ENCODE measurements at places on chromosomes 13 and 19.

- peak; percentile 92 for DNase-seq
Measured at GRCh38 chr19:31054430-31054829, 294.8 kb downstream of the TSHZ3 start.

- DNase-seq = peak; percentile 54
Measured at GRCh38 chr19:13881692-13882418, 4.9 kb downstream of the NANOS3 start.

DNA sequence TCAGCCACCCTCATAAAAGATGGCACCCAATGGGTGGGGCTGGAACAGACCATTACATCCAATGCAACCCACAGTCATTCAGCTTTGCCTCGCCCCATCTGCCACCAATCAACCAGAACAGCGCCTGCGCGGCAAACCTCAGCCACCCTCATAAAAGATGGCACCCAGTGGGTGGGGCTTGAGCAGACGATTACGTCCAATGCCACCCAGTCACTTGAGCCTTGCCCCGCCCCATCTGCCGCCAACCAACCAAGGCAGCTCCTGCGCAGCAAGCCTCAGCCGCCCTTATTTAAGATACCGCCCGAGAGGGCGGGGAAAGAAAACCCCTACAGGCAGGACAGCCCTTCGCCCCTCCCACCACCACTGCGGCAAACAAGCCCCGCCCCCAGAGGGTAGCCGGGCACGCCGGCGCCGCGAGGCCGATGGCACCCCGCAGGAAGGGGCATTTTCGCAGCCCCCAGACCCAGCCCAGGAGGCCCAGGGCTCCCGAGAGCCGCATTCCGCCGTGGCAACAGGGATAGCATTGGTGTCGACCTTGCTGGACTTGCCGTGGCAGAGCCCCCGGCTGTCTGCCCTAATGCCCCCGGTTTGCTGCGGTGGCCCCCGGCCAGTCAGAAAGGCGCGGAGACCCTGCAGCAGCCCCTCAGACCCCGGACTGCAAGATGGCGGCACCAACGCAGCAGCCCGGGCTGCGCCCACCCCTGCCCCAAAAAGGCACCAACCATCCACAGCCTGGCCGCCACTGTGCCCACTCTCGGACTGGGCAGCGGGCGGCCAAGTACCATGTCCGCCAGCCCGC is 675 bp downstream of the PEG3 start:
- DNase-seq = peak; percentile 99

- no peak for DNase-seq
Measured at GRCh38 chr19:35074426-35075201, 33.1 kb downstream of the HPN start.

DNA sequence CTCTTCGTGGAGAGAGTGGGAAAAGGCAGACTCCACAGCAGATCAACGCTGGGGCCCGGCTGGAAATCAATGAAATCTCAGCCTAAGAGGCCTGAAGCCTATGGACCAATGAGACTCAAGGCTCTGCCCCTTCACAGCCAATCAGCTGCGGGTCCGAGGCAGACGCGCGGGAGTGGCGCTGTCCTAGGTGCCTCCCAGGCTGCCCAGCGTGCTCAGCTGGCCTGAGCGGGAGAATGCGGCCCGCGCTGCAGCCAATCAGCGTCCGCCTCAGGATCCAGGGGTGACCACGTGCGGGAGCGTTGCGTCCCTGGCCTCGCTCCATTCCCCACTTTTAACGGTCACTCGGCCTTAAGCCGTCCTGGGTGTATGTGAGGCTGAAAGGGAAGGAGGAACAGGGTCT is at the start of gene ZBTB32:
TSS of gene ZBTB32 (plus strand) at position 341 of the 400 bp plus-strand sequence. CDS start 10,069 bp downstream, outside the sequence.
- DNase-seq = peak; percentile 81

DNA sequence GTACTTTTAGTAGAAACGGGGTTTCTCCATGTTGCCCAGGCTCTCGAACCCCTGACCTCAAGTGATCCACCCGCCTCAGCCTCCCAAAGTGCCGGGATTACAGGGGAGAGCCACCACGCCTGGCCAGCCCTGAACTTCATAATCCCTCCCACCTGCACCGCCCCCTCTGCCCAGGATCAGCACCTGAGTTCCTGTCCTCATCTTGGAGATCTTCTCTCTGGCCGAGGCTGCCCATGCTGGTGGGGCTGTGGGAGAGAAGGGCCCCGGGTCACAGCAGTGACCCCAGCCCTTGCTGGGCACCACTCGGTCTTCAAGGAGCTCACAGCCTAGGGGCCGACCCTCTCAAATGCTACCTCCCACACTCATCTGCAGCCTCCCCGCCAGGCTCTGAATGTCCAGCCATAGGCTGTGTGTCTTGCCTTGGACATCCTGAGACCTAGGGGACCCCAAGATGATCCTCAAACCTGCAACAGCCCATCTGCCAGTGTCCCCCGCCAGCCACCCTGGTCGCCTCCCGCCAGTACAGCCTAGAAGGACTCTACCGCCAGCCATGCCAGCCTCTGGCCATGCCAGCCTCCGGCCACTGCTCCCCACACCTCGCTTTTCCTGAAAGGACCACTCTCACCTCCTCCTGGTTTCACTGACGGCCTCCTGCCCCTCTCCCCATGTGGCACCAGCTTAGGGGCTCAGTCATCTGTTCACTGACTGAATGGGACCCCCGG is 1.5 kb downstream of the ATP8B3 start:
- DNase-seq = no peak

GRCh38 chr19:31144075-31144870 is 205.0 kb downstream of the TSHZ3 start:
- DNase-seq = peak; percentile 11

- no peak for DNase-seq
Measured at GRCh38 chr19:54325631-54326030, 12.7 kb upstream of the LILRA5 start.

GRCh38 chr13:85657942-85658341 is 141.3 kb downstream of the SLITRK6 start:
- DNase-seq = no peak

DNA sequence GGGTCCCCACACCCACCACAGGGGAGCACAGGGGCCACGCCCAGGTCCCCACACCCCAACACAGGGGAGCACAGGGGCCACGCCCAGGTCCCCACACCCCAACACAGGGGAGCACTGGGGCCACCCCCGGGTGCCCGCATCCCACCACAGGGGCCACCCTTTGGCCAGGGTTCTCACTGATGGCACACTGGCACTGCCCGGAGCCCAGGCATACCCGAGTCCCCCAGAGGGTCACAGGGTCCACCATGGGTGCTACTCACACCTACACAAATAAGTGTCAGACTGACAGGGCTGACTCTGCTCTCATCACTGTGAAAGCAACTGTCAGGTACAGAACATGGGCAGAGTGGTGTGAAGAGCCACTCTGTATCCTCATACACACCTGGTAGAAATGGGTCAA is 98.8 kb downstream of the TUBGCP3 start:
- no peak for DNase-seq

GRCh38 chr19:36686365-36687213 is 823 bp upstream of the ZNF567 start:
- DNase-seq = peak; percentile 10

GRCh38 chr13:63516124-63516523 is 2100.5 kb upstream of the PCDH20 start:
- DNase-seq = no peak

Data from mesendoderm (in vitro differentiated cells).